ENCODE measurements at places on chromosomes 6 and 20. TPM values are rescaled to one million over a fixed set of nuclear protein-coding genes. Genes with fewer than 3 reads are reported as not detected.

DNA sequence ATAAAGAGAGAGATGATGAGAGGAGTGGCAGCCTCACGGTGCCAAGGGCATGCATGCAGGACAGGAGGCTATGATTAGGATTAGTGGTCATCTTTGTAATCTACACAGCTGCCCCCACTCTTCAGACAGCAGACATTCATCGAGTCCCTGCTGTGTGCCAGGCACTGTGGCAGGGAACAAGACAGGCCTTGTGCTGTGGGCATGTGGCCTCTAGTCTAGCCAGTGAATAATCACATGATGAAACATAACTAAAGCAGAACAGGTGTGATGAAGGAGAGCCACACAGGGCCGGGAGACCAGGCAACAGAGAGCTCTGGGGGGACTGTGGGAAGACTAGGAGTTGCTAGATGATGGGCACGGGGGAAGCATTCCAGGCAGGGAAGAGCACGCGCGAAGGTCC, 22.2 kb downstream of the TOX2 start:
- DNase-seq, result no peak

DNA sequence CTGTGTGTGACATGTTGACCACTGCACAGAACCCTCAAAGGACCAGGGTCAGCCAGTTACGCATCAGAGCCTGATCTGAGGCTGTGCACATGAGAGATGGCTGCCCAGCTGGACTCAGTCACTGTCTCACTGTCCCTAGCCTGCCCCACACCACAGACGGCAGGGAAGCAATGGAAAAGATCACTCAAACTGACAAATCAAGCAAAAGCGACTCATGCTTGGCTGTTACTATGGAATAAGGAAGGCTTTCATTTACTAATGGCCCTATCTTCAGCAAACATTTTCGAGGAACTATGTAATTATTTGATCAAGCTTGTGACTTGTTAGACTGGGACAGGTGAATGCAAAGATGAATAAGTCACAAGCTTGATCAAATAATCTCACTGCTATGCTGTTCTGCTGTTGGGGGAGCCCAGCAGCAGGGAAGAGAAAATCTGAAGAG, 137.0 kb downstream of the SLC23A2 start:
- peak; percentile 60 for DNase-seq

- no peak for DNase-seq
Observed at GRCh38 chr6:3318226-3318625, 59.5 kb downstream of the PSMG4 start.

GJA10 gene
- not detected for total RNA-seq

GRCh38 chr6:78565997-78566396, 301.4 kb upstream of the IRAK1BP1 start:
- DNase-seq, result no peak

GRCh38 chr20:52031563-52032303, 159.8 kb downstream of the ZFP64 start:
- no peak for DNase-seq

DNA sequence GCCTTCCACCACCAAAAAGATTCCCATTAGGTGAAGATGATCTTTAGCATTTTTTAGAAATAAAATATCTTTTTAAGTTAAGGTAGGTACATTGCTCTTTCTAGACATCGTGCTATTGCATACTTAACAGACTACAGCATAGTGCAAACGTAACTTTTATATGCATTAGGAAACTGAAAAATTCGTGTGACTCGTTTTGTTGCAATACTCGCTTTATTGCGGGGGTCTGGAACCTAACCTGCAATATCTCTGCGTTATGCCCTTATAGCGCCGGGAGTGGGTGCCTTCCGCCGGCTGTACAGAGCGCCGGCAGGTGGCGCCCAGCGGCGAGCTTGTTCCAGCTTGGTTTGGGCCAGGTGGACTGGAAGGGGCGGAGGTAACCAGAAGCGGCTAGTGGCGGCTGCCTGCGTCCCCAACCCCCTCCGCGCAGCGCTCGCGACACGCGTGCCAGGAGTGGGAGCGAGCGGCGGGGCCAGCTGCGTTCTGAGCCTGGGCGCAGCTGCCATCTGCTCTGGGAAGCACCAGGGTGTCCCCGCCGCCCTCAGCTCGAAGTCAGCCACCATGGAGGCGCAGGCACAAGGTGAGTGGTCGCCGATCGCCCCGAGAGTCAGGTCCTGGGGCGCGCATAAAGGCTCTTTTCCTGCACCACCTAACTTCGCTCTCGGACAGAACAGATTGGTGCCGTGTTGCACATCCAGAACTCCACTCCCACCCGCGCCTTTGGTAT, at the start of gene TPD52L1:
TPD52L1 (plus strand) TSS at position 383 of the 727 bp plus-strand sequence; CDS start at position 562, 179 bp downstream.
- peak; percentile 87 for DNase-seq

All from osteocyte (in vitro differentiated cells).